ENCODE measurements at places on chromosomes 5 and 9.

DNA sequence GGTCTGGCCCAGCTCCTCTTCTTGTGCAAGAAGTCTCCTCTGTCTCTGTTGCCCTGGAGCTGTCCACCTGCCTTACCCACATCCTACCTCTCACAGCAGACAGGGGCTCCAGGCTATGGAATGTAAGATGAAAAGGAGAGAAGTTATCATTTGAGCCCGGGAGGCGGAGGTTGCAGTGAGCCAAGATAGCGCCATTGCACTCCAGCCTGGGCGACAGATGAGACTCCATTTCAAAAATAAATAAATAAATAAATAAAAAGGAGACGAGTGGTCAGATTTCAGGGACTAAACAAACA is 37.5 kb upstream of the DENND4C start:
- DNase-seq = no peak

DNA sequence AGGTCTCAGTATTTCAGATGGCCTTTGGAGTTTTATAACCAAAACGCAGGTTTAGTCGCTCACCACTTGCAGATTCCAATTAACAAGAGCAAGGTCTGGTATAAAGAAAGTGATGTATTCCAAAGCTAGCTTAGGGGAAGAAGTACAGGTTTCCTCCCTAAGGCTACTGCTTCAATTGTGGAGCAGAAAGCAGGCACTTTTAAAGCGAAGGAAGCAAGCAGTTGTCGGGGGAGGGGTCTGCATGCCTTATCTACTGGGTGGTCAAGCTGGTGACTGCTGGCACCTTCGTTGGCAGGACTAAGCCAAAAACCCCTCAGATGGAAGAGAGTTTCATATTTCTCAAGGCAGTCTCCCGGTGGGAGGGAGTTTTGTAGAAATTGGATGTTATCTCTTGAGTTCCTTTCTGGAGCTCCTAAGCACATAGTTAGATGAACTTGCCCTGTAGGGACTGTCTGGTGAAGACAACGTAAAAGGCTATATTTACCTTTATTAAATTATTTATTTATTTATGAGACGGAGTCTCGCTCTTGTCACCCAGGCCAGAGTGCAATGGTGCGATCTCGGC is 1.6 kb upstream of the TMEM245 start:
- no peak for DNase-seq

- DNase-seq = no peak
Measured at GRCh38 chr9:122387536-122387935, 16.7 kb downstream of the PTGS1 start.

GRCh38 chr5:89086390-89087086 is 203.6 kb upstream of the MEF2C start:
- DNase-seq = no peak

GRCh38 chr5:143177263-143177983 is 226.1 kb downstream of the NR3C1 start:
- DNase-seq = no peak

DNA sequence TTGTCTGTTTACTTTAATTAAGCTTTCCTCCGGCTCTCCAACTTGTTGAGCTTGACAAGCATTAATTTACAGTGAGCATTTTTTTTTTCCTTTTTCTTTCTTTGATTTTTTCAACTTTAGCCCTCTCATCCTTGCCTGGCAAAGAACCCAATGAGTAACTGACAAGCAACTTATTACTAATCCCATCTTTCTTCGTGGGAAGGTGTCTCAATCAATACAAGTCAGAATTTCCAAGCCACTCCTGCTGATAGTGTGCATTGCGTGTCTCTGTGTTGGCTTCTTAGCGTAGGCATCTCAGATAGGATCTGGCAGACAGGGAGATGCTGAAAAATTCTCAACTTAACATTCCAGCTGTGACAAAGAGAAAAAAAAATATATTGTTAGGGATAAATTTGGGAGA is 527.7 kb upstream of the WWC1 start:
- DNase-seq = no peak

- no peak for DNase-seq
Measured at GRCh38 chr5:61477788-61478187, 145.7 kb downstream of the ZSWIM6 start.

DNA sequence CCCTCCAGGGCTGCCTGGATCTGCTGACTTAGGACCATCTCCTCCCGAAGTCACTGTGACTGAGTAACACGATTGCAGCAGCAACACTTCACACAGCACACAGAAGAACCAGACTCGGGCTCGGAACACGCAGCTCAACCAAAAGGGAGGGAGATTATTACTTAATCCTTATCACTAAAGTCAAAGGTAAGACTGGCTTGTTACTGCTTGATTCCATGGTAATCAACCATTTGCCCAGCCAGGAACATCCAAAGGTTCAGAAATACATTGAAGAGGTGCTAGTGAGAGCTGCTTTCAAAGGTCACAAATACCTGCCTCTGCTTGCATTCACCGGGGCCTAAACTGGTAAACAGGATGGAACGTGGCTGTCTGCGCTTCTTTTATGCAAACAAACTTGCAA is 7.7 kb downstream of the FBP1 start:
- DNase-seq = no peak

DNA sequence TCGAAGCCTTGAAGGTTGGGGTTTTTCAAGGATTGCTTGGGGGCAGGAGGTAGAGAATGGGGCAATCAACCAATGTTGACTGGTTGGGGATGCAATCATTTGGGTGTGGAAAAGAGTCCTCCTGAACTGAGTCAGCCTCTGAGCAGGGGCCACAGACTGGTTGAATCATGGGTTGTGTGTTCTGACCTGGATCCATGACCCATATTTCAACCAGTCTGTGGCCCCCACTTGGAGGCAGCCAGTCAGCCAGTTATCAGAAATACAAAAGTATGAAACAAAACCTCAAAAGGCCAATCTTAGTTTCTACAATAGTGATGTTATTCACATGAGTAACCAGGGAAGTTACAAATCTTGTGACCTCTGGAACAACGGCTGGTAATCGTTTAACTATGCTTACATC is 81.4 kb upstream of the RANBP6 start:
- no peak for DNase-seq

- DNase-seq = peak; percentile 73
Measured at GRCh38 chr9:96317335-96317980, 15.5 kb upstream of the HSD17B3 start.

- peak; percentile 67 for DNase-seq
Measured at GRCh38 chr9:98795970-98796363, 388 bp downstream of the ANKS6 start.

DNA sequence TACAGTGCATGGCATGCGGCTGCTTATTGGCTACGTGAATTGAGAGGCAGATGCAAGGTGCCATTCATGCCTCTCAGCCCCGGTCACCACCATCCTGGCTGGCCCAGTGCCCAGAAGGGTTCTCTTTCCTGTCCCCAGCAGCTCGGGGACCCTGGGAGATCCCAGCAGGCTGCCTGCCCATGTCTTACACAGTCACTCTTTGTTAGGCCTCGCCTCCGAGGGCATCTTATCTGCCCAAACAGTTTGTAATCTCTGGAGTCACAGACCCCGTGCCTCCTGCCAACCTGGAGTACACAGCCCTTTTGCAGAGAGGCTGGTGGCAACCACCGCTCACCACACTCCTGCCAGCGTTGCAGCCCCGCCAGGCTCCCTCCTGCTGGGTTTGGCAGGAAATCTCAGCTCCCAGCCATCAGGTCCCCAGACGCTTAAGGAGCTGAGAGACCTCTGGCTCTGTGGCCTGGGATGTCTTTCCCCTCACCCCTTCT is 7.0 kb upstream of the AK1 start:
- DNase-seq = no peak

DNA sequence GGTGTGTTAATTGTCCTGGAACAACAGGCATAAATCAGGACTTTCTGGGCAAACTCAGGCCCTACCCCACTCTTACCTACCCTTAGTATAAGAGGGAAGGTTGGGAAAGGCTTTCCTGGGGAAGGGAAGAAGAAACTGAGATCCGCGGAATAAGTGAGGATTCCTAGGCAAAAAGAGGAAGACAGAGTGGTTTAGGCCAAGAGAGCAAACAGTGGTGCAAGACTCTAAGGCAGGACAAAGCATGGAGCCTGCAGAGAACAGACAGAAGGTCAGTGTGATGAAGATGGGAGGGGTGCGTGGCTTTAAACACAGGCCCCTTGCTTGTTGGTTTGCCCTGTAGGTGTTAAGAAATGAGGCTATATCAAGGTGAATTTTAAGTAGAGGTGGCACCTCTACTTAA is 69.4 kb downstream of the TMC1 start:
- no peak for DNase-seq

DNA sequence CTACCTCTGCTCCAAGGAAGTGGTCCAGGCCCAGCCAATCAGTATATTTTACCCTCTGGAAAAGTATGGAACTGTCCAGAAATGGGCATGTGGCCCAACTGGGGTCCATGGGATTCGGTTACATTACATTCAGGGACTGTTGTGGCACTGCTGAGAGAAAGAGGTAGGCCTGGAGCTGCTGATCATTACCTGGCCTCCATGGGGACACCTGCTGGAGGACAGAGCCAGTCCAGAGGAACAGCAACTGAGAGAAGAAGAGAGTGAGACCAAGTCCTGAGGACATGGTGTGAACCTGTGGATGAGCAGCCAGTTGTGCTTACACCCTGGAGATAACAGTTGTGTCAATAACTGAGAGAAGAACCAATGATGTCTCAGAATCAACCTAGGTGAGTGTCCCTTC is 48.2 kb downstream of the HMHB1 start:
- no peak for DNase-seq

GRCh38 chr9:114350636-114351401 is 21.1 kb downstream of the ORM2 start:
- DNase-seq = no peak

- DNase-seq = no peak
Measured at GRCh38 chr9:136198605-136199083, 6.3 kb downstream of the LHX3 start.

GRCh38 chr5:82984786-82985735 is 92.1 kb downstream of the TMEM167A start:
- no peak for DNase-seq

DNA sequence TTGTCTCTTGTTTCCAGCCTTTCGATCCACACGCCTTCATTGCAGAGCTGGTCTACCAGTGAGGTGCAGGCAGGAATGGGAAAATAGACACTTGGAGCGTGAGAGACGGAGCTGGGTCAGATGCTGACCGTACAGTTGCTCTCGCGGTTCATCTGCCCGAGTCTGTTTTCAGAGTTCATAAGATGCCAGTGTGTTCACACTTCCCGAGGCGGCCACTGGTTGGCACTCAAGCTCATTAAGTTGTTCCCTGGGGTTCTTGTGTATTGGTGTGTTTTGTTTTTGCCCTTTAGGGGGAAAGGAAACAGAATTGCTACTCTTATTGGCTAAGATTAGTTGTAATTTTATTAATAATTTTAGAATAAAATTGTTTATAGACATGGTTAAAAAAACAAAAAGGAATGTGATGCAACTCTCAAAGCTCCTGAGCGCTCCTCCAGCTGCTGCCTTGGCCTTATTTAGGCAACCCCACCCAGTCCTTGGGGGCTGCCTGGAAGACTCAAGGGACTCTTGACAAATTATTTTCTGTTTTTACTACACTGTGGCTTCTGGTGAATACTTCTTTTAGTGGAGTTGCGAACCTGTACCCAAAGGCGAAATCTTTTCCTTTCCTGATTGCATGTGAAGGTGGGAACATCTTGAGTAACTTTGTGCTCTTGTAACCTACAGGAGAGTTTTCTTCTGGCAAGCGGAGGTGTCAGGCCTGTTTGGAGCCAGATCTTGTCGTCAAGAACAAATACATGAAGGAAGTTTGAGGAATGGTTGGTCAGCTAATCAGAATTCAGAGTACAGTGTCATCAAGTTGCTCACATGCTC is 146.1 kb downstream of the MAST4 start:
- DNase-seq = no peak

DNA sequence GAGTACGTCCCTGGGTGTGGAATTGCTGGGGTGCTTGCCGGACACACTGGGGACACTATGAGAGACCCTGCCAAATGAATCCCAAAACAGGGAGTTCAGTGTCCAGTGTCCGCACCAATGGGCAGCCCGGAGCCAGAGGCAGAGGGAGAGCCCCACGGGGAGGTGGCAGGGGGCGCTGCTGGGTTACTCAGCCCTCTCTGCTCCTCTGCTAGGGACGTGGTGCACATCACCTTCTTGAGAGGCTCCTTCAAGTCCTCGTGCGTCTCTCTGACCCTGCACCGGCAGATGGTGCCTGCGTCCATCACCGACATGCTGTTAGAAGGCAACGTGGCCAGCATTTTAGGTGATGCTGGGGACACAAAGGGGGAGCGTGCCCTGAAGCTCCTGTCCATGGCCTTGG is 20.8 kb downstream of the STKLD1 start:
- no peak for DNase-seq

GRCh38 chr5:75512383-75513074 is 838 bp downstream of the POLK start:
- DNase-seq = no peak

- no peak for DNase-seq
Measured at GRCh38 chr5:93305984-93306383, 275.0 kb downstream of the NR2F1-AS1 start.

DNA sequence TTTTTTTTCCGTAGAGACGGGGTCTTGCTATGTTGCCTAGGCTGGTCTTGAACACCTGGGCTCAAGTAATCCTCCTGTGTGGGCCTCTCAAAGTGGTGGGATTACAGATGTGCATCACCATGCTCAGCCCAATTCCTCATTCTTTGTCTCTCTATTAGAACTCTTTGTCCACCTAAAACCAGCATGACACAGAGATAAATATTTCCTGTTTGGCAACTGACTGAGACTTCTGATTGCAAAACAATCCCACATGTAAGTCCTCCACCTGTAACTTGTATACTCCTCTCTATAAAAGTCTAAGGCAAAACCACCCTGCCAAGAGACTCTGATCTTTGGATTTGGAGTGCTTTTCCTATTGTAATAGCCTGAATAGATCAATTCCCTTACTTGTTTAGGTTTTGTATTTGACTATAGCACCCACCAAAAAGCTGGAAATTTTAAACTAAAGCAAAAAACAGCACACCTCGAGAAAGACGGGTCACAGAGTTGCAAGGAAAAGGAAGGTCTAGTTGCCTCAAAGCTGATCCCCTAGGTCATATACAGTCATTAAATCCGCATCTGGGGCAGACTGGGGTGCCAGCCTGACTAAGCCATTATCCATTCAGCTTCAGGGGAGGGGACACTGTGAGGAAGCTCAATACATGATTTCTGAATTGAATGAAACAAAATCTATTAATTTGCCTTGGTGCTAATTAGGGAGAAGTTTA is 13.5 kb upstream of the KIF27 start:
- DNase-seq = no peak

- no peak for DNase-seq
Measured at GRCh38 chr5:122019919-122020590, 58.0 kb downstream of the LOX start.

GRCh38 chr9:100088202-100088601 is 10.6 kb downstream of the ERP44 start:
- DNase-seq = no peak

Measured in activated CD8-positive, alpha-beta memory T cell treated with anti-CD3 and anti-CD28 coated beads, Interleukin-2, amount 50 U/mL, for 48 hours (primary cell).